ENCODE measurements at places on chromosomes 7 and 10.

DNA sequence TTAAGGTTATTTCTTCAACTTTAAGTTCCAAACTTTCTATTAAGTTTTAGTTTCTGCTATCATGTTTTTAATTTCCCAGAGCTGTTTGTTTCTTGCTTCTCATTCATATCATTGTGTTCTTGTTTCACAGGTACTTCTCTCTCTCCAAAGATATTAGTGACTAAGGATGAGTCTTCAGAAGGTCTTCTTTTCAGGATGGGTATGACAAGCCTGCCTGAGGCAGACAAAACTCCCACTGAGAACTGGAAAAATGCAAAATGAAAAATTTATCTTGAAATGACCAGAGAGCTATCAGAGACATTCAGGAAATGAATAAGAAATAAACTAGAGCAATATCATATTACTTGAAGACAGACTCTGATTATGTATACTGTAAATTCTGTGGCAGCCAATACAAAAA is 110.8 kb upstream of the EGFR start:
- no peak for DNase-seq

DNA sequence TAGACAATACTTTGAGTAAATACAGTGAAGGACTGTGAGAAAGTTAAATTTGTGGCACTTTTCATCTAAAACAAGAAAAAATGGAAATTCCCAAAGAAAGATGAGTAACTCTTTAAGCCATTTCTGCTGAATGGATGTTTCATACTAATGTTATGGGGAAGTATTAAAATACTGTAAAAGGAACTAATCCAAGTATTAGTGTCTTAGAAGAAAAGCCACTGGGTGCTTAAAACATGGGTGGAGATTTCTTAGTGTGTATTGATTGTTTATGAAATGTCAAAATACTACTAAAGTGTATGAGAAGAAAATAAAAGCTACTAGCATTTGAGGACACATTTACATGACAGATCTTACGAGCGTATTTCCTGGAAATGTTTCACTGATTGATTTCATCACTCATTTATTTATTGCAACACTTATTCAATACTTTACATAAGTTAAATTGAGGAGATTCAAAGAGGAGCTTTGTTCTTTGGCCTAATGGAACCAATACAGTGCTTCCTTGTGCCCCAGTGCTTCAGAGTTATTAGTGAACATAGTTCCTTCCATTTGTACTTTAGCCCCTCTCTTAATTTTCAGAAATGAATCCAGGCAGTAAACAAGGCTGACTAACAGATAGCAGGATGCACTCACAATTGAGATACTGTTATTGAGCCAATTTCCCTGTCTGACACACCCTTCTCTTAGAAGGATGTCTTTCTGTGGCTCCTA is 155.5 kb upstream of the AHR start:
- no peak for DNase-seq

GRCh38 chr10:3397231-3397630 is 224.6 kb upstream of the PITRM1 start:
- no peak for DNase-seq

GRCh38 chr7:6273380-6273837 is 985 bp upstream of the CYTH3 start:
- DNase-seq = no peak

GRCh38 chr10:104447906-104448305 is 94.3 kb downstream of the CFAP58 start:
- DNase-seq = no peak

GRCh38 chr7:135617781-135618180 is 44.5 kb upstream of the STMP1 start:
- no peak for DNase-seq

- no peak for DNase-seq
Observed at GRCh38 chr7:685540-685939, 41.0 kb upstream of the DNAAF5 start.

- no peak for DNase-seq
Observed at GRCh38 chr10:105502058-105502457, 861.0 kb downstream of the SORCS3 start.

- no peak for DNase-seq
Observed at GRCh38 chr10:111578076-111578475, 501.2 kb downstream of the ADRA2A start.

DNA sequence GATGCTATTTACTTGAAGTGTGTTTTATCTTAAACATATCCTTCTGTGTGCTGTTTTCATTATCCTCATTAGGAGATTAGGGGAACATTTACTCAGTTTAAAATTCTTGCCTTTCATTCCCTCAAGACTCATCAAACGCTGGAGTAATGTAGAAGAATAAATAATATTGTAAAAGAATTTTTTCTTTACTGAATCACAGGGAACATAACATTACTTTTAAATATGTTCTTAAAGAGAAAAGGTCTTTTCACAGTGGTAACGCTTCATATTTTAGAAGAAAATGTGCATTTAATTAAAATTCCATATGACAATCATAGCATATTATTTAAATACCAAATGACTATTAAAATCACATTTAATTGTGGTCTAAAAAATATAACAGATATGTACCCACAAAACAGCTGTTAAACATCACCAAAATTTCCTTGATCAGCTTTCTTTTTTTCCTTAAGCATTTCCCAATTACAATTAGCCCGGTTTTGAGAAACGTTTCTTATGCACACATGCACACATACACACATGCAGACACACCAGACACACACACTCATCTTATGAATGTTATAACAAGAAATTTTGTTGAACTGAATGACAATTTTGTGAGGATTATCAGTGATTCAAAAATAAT is 102.0 kb upstream of the GLI3 start:
- DNase-seq = no peak

DNA sequence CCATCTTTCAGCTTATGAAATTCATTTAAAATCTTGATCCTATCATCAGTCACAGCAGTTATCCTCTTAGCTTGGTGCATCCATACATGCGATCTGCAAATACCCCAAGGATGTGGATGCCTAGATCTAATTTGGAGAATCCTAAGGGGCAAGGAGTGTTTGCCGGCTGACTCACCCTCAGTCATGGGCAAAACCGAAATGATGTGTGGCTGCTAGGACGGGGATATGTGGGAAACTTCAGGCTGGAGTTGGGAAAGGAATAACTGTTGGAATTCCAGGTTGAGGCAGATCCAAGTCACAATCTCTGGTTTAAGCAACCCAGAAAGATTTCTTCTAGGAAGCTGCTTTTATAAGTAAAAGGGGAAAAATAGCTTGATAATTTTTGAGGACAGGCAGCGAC is 19.7 kb upstream of the GOT1 start:
- no peak for DNase-seq

DNA sequence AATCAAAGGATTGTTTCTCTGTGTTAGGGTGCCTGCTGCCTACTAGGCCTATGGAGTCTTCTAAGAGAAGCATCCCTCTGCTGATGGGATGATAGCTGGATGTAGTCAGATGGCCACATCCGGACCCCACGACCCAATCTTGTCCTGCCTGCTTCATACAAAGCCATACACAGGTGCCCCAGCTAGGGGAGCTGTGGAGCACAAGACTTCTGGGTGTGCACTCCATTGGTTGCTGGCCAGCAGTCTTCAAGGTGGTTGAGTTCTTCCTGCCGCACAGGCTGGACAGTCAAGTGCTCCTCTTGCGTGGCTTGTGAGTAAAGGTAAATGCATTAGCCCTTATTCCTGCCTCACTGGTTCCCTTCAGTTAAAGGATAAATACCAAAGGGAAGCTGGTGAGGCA is 120.2 kb downstream of the TEX36 start:
- no peak for DNase-seq

DNA sequence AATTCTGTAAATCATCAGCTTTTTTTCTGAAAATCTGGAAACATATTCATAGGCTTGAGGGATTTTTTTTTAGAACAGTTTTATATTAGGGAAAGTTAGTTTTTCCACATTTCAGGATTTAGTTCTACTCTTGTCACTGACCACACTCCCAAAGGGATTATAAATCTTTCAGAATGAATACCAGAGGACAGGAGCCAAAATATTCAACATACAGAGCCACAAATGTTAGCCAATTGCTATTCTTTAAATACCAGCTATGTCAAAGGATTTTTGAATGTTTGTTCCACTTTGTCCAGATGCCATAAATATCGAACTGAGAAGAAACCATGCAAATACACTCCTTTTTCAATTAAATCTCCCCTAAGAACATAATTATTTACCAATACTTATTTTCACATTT is 50.7 kb downstream of the ODAD2 start:
- DNase-seq = no peak

DNA sequence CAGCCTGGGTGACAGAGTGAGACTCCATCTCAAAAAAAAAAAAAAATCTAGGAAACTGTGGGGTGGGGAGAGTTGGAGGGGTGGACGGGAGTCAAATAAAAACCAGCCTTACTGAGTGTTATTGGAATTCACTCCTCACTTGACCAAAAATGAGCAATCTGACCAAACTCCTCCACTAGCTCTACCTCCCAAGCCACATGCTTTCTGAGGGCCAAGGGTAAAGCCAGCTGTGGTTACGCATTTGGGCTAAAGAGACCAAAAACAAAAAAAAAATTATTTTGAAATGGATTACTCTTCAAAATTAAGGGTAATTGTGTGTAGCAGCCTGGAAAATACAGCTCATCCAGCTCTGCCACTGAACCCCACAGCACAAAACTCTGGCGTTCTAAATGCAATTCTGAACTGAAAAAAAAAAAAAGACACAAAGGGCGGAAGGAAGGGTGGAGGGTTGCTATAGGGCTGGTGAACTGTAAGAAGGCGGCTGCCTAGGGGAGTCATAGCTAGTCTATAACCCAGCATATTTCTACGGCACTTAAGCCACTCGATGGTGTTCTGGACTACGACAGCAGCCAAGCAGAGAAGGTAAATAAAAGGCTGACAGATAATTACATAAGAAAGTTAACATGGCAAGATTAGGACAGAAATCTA is 7.8 kb downstream of the ELMO1 start:
- no peak for DNase-seq

- DNase-seq = no peak
Observed at GRCh38 chr7:157704365-157704764, 367.6 kb downstream of the DNAJB6 start.

DNA sequence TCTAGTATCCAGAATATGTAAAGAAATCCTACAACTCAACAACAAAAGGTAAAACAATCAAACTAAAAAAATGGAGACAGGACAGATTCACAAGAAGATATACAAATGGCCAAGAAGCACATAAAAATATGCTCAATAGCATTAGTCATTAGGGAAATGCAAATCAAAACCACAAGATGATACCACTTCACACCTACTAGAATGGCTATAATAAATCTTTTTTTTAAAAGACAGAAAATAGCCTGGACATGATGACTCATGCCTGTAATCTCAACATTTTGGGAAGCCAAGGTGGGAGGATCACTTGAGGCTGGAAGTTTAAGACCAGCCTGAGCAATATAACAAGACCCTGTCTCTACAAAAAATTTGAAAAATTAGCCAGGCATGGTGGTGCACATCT is 27.9 kb upstream of the CHCHD3 start:
- DNase-seq = no peak

- DNase-seq = no peak
Observed at GRCh38 chr10:91820144-91820543, 21.9 kb downstream of the TNKS2 start.

- no peak for DNase-seq
Observed at GRCh38 chr7:141097430-141097829, 23.6 kb downstream of the TMEM178B start.

DNA sequence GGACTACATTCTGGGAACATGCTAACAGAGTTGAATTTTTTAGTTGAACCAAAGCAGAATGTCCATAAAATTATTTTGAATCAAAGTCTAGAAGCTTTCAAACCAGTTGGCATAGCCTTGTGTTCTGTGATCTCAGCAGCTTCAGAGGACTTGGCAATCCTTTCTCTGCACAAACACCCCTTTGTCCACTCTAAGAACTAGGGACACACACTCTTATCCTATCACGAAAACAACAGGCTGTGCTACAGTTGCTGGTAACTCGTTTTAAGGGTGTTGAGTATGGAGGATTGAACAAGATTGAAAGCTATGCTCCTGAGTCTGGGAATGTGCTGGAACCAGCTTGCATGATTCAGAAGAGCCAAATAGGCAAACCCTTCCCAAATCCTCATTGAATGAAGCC is 76.4 kb upstream of the PRSS58 start:
- DNase-seq = no peak

DNA sequence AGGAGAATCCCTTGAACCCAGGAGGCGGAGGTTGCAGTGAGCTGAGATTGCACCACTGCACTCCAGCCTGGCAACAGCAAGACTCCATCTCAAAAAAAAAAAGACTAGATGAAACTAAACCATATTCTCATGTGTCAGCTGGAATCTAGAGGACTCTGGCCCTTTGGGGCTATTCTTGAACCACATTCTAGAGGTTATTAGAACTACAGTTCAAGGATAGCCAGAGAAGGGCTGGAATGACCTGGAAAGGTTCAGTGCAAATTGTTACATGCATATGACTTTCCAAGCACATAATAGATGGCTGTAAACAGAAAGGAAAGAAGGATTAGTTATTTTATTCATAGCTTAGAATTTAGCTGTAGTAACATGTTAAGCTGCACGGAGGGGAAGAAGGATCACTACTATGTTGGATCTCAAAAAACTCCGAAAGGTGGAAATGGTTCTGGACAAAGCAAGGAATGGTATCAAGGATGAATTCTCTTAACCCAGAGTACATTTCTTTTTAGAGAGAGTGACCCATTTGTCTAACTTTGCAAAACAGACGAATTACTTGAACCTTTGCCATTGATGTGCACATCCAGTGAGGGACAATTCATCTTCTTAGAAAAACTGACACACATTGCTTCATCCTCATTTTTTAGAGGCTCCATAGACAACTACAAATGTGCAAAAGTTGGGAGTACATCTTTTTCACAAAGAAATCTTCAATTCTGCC is 124.0 kb upstream of the SAMD8 start:
- DNase-seq = no peak

GRCh38 chr10:7605565-7606295 is 61.0 kb downstream of the ITIH5 start:
- no peak for DNase-seq

DNA sequence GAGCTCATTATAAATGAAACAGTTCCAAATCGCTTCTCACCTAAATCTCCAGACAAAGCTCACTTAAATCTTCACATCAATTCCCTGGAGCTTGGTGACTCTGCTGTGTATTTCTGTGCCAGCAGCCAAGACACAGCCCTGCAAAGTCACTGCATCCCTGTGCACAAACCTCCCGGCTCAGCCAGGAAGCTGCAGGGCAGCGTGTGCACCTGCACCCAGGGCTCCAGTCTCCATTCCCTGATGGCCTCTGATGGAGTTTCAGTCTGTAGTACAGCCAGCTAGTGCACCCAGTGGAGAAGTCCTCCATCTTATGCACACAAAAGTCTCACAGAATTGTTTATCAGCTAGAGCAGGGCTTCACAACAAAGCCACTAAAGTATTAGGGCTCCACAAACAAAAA is 51.1 kb upstream of the PRSS58 start:
- no peak for DNase-seq

- no peak for DNase-seq
Observed at GRCh38 chr10:43867113-43867512, 218.4 kb upstream of the ZNF32 start.

GRCh38 chr10:49081547-49082275 is 33.6 kb downstream of the VSTM4 start:
- DNase-seq = no peak

GRCh38 chr10:30870896-30871295 is 160.8 kb downstream of the ZNF438 start:
- no peak for DNase-seq
